ENCODE measurements at places on chromosomes 13 and 19.
A peak's percentile ranks its signal among the peaks of the same experiment; 100 is the strongest.

- peak; percentile 11 for DNase-seq
Observed at GRCh38 chr13:113917594-113918371, 53.9 kb upstream of the GAS6 start.

DNA sequence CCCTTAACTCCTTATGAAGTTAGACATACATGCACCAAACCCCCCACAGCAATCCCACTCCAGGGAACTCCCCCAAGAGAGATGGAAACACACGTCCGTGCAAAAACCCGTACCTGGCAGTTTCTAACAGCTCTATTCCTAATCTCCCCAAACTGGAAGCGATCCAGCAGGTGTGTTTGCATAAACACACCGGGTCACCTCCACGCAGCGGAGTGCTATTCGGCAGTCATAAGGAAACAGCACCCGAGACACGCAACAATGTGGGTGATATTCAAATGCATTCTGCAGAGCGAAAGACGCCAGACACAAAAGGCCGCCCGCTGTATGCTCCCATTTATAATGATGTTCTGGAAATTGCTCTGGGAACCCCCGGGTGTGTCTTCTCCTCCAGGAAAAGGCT is 6.8 kb upstream of the ZNRF4 start:
- no peak for DNase-seq

DNA sequence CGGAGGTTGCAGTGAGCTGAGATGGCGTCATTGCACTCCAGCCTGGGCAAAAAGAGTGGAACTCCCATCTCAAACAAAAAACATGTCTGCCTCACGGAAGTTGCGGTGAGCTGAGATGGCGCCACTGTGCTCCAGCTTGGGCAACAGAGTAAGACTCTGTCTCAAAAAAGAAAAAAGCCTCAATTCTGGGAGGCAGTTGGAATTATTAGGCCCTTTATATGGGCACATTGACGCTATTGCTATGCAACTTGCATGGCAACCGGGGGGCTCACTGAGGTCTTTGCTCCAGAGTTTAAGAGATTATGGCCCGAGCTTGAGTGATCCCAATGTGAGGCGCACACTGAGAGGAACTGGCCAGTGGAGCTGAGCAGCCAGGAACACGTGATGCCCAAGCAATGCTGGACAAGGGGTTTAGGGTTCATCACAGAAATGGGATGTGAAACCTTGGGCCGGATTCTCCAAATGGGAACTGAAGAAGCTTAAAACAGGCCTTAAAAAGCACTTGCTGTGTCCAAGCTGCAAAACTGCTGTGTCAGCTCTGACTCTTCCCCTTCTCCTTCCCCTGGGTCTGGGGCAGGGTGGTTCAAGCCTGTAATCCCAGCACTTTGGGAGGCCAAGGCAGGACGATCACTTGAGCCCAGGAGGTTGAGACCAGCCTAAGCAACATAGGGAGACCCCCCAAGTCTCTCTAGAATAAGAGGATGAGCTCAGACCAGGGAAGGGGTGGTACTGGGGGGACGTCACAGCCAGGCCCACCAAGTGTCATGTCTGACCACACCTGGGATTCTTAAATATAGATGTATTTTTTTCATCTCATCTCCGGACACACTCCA is 2.5 kb downstream of the FTL start:
- no peak for DNase-seq

GRCh38 chr19:1250437-1251260 is 2.3 kb downstream of the MIDN start:
- DNase-seq: peak; percentile 60

- DNase-seq: no peak
Observed at GRCh38 chr19:49249933-49250332, 75.1 kb downstream of the SLC6A16 start.

GRCh38 chr19:54432144-54432738 is 16.8 kb upstream of the LENG8 start:
- no peak for DNase-seq

DNA sequence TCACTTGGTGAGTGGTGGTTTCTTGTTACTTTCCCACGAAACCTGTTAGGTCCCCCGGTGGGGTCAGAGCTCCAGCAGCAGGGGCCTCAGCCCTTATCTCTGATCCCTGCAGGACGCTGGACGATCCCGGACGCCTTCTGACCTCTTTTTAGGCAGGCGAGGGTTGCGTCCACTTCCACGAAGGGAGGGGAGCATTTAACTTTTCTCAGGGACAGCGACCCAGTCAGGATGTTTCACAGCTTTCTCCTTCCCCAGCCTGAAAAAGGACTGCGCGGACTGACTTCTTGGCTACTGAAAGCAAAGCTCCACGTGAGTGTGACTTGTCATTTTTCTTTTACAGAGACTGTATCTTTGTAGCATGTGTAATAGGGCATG is 692 bp downstream of the ZNF234 start:
- no peak for DNase-seq

DNA sequence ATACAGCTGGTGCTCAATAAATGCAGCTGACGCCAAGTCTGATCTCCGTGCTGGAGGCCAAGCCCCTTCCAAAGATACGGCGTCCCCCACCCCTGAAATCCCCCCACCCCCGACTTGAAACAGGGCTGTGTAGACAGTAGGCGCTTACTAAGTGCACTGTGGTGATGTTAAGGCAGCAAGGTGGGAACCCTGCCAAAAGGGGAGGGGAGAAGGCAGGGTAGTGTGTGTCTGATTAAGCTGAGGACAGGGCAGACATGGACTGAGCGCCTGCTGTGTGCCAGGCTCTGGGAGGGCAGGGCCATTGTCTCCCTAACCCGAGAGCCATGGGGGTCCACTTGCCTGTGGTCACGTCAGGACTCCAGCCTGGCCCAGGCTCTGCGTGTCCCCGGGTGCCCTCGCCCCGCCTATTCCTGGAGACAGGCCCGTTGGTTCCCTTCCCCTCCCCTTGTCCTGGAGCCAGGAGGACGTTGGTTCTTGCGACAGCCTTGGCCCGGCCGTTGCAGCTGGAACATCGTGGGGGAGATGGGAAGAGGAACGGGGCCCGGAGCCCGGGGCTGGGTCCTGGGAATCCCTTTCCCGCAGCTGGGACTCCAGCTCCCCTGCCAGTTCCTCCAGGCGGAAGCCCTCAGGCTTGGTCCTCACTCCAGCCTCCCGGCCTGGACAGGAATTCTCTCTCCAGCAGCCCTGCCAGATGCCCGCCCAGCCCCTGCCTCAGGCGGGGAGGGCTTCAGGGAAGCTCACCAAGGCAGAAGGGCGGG is 1.7 kb upstream of the ELANE start:
- DNase-seq: no peak

- no peak for DNase-seq
Observed at GRCh38 chr19:4386041-4386782, 14.1 kb downstream of the SH3GL1 start.

GRCh38 chr13:79491715-79492114 is 10.8 kb downstream of the NDFIP2 start:
- DNase-seq: no peak

- no peak for DNase-seq
Observed at GRCh38 chr13:36875431-36875830, 44.6 kb downstream of the SMAD9 start.

DNA sequence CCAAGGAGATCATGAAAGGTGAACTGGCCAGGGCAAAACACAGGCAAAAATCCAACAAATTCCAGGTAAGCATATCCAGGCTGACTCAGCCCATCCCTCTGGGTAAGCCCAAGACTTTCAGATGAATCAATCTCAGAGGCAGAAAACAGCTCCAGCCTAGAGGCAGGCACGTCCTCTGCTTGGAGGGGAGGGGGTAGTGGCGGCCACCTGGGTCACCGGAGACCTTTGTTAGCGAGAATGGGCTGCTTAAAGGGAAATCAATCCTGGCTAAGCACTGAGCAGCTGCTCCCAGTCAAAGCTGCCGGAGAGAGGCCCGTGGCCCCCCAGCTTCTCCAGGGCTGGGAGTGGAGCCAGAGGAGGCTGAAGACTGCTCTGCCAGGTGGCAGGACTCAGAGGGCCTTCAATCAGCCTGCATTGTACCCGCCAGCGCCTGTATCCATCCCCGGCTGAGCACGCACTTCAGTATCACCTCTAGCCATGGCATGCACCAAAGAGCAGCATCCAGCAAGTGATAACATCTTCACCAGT is 48.2 kb downstream of the PIN1 start:
- DNase-seq: no peak

GRCh38 chr13:74883834-74884233 is 598.1 kb downstream of the TBC1D4 start:
- DNase-seq: no peak

DNA sequence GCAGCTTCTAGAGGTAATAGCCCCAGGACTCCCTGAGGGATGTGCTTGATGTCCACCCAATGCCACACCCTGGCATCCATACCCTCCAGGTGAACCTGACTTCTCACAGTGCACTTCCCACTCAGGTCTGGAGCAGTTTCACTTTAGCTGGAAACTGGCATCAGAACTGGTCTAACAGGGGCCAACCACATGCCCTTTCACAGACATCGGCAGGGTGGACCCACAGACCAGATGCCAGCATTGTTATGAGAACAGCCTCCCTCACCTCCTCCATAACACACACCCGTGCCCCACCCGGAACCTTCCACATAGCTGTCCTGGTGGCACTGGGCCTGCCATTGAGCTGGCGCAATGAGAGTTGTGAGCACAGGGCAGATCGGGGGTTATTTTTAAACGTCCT is 77.4 kb upstream of the GPR12 start:
- no peak for DNase-seq

GRCh38 chr13:45630791-45631190 is 15.3 kb upstream of the ERICH6B start:
- DNase-seq: no peak

DNA sequence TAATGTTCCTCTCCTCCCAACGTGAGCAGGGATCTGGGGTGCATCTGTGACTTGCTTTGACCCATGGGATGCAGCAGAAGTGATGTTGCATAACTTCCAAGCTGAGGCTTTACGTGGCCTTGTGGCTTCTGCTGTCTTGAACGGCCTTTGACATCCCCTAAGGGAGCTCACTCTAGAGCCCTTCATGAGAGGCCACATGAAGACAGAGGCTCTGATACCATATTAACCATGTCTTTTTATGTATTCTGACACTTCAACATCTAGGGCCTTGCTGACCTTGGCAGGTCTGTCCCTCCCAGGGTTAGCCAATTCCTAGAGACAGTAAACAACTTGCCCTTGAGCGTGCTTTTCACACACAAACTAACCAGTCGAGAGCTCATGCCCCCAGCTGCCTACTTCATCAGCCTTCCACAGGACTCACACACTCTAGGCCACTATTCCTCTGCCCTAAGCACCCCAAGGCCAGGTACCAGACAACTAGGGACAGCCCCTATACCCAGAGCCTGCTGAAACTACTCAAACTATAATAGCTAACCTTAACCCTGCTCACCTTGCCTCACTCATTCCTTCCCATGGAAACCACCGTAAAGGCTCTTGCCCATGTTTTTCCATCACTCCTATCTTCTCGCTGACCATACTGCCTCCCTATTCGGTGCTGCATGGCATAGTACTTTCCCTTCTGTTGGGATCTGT is 45.4 kb downstream of the CCDC70 start:
- DNase-seq: no peak

DNA sequence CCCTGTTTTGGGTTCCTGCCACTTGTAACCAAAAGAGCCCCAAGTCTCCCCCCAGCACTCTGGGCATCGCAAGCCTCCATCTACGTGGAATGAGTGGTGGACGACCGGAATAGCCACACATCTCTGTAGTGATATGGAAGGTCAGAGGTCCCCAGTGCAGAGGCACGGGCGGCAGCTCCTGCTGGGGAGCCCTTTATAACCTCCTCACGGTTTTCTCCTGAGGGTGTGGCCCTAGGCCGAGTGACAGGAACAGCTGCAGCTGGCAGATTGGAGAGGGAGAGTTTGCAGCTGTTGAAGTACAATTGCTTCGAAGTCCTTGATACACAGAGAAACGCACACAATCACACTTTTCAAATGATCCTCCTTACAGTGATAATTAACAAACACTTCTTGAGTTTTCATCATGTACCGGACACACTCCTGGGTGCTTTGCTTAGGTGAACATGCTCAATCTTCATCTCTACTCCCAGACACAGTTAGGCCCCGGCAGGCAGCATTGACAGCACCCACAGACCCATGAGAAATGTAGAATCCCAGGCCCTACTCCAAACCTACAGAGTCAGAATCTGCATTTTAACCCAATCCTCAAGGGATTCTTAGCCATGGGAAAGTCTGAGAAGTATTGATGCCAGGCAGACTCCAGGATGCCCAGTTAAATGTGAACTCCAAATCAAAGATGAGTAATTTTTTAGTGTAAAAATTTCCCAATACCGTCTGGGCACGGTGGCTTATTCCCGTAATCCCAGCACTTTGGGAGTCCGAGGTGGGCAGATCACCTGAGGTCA is 4.9 kb upstream of the ZNF787 start:
- no peak for DNase-seq

DNA sequence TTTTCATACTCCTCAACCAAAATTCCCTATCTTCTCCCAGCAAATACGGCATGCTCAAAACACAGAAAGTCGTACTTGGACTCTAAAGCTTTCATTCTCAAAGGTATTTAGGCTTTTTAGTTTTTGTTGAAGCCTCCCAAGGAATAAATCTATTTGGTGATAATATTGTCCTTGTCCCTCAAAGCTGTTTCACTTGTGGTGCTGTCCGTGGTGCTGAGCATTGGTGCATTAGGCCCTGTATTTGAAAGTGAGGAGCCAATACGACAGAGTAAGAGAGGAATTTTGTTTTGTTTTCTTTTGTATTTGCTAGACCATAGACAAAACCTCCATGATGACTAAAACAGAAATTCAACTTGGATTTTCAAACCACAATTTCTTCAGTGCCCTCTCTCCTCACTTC is 3.2 kb upstream of the LGALS13 start:
- no peak for DNase-seq

GRCh38 chr19:52343548-52343947 is 7.5 kb downstream of the ZNF610 start:
- peak; percentile 18 for DNase-seq

All from central memory CD8-positive, alpha-beta T cell (primary cell).